ENCODE measurements at places on chromosomes 16 and 17.

DNA sequence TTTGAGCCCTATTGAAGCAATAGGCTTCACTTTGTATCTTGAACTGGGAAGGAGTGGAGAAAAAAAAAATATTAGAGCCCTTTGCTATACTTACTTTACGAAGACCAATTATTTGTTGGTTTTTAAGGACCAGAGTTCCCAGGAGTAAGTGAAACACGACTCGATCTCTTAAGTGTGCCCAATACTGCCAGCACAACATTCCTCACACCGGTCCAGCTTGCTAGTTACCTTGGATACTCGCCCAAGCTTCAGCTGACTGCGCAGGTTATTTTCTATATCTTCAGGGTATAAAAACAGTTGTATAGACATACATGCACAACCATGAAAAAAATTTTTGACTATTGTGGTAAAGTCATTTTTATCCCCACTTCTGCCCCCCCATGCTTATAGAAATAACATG is 72.1 kb downstream of the RPTOR start:
- no peak for DNase-seq

DNA sequence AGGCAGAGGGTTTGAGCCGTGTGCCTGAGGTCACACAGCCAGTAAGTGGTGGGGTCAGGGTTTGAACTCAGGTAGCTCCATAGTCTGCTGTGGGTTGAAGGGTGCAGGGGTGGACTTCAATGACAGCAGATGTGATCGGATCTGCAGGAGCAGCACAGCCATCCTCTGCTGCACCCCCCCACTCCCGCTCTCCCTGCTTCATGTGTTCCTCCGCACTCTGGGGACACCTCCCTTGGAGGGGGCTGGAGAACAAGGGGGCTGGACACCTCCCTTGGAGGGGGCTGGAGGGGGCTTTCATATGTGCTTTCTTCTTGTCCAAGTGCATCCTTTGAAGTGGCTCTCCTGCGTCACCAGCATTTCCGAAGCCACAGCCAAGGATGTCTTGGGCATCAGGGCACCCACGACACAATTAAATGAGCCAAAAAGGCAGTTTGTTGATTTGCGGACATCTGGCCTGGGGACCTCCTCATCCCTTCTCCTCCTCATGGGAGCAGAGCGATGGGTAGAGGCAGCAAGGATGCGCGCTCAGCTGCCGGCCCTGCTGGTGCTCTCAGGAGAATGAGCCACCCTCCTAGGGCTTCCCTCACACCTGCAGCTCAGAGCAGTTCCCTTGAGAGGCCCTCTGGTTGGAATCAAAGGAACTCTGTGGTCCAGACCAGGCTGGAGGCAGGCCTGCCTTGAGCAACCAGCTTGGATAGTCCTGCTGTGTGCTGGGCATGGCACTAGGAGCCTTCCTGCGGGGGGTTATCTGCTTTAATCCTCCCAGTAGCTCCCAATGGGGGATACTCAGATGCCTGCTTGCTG is 26.2 kb downstream of the WSCD1 start:
- DNase-seq = no peak

- DNase-seq = no peak
Observed at GRCh38 chr16:29809031-29809747, 2.8 kb upstream of the PRRT2 start.

- DNase-seq = no peak
Observed at GRCh38 chr17:55818451-55819375, 67.9 kb downstream of the PCTP start.

DNA sequence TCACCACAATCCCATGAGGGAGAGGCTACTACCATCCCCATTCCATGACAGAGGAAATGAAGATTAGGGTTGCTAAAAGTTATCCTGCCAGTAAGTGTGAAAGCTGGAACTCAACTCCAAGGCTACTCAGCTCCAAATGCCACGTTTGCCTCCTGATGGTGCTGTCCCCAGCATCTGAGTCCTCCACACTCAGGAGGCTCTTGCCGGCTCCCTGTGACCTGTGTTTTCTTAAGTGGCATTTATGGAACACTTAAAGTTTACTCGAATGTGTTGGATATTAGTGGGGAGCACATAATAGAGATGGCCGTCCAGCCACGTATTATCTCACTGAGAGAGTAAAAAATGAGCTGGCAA is 267.9 kb downstream of the CBLN1 start:
- DNase-seq = no peak

DNA sequence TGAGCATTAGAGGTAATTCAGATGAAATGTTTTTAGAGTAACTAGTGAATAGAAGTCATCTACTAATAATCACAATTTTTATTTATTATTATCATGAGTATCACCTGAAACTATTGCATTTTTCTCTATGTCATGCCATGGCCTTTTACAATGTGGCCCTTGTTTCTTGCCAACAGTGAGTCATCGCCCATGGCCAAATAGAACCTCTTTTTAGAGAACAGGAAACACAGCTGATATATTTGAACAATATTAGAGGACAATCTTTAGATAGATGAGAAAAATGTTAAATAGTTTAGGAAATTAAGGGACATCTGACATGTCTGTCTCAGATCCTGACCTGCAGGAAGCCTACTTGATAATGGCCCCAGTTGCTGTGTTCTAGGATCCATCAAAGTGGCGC is 1584.4 kb upstream of the GOT2 start:
- no peak for DNase-seq

DNA sequence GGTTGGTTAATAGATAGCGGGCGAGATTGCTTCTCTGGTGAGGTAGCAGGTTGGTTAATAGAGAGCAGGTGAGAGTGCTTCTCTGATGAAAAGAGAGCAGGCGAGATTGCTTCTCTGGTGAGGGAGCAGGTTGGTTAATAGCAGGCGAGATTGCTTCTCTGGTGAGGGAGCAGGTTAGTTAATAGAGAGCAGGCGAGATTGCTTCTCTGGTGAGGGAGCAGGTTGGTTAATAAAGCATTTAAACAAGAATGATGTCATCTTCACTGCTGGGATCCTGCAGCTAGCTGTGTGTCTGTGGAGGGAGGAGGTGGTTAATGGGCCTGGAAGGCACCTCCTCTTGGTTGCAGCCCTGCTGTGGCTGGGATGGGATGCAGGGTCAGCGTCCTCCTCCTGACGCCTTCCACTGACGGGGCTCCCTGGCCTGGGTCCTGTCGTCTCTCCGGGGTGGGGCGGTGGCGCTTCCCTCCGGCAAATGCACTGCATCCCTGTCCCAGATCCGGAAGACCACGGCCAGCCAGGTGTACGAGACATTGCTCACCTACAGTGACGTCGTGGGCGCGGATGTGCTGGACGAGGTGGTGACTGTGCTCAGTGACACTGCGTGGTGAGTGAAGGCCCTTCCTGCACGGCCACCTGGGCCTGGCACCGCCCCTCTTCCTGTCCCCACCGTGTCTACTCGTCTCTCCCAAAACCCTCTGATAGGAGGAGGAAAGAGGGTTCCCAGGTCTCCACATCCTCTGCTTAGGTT is 99.2 kb upstream of the ZNF750 start:
- DNase-seq = no peak

DNA sequence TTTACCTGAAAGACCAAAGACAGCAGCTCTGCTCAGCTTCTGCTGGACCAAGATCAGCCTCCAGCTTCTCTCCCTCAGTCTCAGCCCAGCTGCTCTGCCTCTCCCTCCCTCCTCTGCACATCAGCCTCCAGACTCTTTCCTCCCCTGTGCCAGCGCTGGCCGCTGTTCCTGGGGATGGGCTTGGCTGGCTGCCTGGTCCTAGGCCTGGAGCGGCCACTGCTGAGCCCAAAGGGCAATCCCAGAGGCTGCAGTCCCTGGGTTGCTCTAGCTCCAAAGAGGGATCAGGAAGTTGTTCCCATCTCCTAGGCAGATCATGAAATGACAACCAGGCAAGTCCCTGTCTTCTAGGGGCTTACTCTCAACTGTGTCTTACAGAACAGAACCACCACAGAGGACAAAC is 31.3 kb downstream of the DCUN1D3 start:
- no peak for DNase-seq

- DNase-seq = no peak
Observed at GRCh38 chr16:87169509-87169995, 147.6 kb downstream of the C16orf95 start.

DNA sequence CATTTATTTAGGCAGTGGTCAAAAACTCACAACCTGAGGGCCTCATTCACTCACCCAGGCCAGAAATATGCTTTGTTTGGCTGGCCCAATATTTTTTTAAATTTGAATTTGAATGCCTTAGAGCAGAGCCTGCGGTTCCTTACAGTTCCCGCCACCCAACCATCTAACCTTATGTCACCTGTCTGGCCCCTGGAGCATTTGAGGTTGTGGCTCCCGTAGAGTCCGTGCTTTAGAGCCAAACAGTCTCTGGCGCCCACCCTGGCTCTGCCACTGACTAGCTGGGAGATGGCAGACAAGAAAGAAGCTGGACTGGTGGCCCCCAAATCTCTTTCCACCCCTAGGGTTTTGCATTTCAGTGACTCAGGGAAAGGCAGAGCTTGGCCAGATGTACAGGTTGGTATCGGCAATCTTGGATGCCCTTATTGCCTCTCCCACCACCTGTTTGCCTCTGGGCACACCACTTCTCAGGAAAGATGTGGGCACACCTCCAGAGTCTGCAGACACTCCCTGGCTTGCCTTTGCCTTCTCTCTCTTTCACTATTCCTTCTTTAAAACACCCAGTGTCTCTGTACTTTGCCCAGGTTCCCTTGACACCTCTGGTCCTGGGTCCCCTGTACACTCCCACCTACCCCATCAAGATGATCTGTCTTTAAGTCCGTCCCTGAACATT is 1.9 kb upstream of the MAP3K14 start:
- no peak for DNase-seq

DNA sequence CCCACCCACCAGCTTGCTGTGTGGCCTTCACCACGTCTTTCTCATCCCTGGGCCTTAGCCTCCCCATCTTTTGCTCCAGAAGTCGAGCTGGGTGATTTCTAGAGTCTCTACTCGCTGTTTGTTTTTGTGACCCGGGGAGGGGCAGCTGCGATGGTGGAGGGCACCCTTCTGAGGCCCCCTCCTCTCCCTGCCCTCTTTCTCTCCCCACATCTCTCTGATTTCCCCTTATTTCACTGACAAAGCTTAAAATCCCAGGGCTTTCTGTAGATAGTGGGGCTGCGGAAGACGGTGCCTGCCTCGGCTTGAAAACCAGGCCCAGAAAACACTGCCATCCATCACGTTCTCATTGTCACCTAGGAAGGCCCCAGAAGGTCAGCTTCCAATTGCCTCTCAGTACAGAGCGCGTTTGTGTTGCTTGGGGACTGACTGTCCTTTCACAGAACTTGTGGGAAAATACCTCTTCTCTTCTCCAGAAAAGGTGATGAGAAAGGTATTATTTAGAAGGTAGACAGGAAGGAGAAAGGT is 95.1 kb downstream of the NTN1 start:
- DNase-seq = no peak

GRCh38 chr16:88853325-88853941 is 3.3 kb downstream of the GALNS start:
- DNase-seq = no peak

GRCh38 chr16:87035053-87035452 is 282.1 kb downstream of the C16orf95 start:
- DNase-seq = no peak

- no peak for DNase-seq
Observed at GRCh38 chr17:42573095-42573494, 4.4 kb downstream of the PSMC3IP start.

GRCh38 chr17:82280537-82280936 is 7.0 kb upstream of the CSNK1D start:
- DNase-seq = no peak

DNA sequence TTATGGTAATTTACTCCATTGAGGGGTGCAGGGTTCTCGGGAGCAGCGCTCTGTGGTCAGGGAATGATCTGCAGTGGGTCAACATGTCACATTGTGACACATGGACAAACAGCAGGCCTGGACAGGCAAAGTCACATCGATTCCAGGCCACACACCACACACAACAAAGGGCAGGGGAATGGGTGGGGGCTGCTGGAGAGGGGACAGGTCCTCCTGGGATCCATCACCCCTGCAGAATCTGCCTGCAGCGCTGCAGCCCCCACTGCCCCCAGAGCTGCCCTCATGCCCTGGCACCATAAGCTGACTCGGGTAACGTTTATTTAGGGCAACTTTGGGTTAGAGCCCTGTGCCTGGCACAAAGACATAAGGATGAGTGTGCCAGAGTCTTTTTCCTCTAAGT is 9.1 kb downstream of the PEMT start:
- no peak for DNase-seq

DNA sequence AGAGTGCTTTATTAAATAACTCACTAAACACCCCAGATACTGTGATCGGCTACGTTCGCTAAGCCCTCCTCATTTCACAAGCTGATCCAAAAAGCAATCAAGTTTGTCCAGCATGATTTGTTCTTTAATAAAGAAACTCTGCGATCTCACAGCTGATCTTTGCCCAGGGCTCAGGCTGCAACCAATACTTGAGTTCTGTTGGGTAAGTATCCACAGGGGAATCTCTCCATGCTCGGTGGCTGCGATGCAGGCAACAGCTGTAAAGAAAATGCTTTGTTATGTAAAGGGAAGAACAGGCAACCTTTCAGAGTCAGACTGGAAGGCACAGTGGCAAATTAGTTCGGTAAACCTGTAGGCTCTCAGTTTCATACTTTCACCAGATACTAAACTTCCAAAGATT is 67.5 kb downstream of the SHISA6 start:
- DNase-seq = no peak

DNA sequence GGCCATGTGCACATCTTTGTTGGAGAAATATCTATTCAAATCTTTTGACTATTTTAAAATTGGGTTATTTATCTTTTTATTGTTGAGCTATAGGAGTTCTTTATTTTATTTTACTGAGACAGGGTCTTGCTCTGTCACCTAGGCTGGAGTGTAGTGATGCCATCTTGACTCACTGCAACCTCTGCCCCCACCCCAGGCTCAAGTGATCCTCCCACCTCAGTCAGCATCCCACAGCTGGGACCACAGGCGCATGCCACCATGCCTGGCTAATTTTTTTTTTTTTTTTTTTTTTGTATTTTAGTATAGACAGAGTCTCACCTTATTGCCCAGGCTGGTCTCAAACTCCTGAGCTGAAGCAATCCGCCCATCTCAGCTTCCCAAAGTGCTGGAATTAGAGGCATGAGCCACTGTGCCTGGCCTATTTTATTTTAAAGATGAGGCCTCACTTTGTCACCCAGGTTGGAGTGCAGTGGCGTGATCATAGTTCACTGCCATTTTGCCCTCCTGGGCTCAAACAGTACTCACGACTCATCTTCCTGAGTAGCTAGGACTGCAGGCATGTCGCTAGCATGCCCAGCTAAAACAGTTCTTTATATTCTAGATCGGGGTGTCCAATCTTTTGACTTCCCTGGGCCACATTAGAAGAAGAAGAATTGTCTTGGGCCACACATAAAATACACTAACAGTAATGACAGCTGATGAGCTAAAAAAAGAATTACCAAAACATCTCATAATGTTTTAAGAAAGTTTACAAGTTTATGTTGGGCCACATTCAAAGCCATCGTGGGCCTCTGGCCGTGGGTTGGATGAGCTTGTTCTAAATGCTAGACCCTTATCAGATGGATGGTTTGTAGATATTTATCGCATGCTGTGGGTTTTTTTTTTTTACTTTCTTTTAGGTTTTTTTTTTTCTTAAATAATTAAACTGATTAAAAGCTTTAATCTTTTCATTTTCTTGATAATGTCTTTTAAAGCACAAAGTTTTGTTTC is 13.7 kb downstream of the TENT4B start:
- DNase-seq = no peak

- no peak for DNase-seq
Observed at GRCh38 chr16:53960050-53960812, 256.3 kb downstream of the FTO start.

- no peak for DNase-seq
Observed at GRCh38 chr17:50190603-50191358, 10.7 kb downstream of the COL1A1 start.

GRCh38 chr17:3335876-3336275 is 37.7 kb upstream of the OR3A1 start:
- DNase-seq = no peak
